Activated CD8-positive, alpha-beta memory T cell treated with anti-CD3 and anti-CD28 coated beads for 1 hour (primary cell): ENCODE measurements at places on chromosomes 5 and 9.

DNA sequence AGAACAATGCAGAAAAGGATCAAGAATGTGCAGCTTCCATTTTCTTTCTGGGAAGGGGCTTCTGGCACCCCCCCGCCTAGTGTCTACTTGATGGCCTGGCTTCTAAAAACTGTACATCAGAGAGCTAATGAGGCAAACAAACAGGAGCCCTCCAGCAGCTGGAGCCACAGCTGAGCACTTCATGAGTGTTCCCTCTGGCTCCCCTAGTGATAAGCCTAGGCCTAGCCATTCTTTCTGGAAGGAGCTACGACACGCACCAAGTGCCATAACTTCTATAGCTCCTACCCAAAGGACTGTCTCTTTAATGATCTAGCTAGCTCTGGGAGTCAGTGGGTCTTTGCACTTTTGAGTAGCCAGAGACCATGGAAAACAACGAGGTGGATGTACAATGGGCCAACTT is 66.1 kb downstream of the DNAH5 start:
- DNase-seq, result no peak

DNA sequence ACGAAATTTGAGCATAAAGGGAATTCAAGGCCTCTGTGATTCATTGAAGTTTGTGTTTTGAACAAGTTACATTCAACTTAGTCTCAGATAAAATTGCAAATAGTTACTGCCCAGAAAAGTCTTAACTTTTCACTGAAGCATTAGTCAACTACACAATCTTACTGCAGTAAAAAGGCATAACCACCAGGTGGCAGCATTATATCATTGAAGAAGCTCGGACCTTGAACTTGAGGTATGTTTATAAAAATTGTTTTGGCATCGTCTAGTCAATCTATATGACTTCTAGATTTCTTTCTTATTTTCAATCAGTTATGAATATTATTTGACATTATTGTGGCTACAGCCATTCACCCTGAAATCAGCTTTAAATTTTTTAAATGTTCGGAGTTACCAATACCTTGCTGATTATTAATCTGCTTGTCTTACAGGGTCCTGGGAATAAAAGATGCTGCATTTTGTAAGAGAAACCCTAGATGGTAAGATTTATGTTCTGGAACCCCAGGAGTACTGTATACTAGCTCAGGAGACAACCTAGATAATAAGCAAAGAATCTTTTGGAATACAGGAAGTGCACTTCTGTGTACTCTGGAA is 83.9 kb upstream of the GRAMD2B start:
- no peak for DNase-seq

- no peak for DNase-seq
Observed at GRCh38 chr5:40477856-40478546, 201.7 kb upstream of the PTGER4 start.

DNA sequence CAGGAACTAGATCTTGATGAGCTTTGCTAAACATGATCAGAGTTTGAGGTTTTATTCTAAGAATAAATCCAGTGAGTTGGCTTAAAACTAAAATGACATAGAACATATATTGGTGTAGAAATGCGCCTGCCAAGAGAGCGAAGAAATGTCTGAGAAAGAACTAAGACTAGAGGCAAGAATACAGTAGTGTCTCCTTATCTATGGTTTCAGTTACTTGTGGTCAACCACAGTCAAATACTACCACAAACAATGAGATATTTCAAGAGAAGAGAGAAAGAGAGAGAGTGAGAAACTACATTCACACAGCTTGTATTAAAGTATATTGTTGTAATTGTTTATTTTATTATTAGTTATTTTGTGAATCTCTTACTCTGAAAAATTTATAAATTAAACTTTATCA is 254.4 kb upstream of the CDH10 start:
- DNase-seq, result no peak

DNA sequence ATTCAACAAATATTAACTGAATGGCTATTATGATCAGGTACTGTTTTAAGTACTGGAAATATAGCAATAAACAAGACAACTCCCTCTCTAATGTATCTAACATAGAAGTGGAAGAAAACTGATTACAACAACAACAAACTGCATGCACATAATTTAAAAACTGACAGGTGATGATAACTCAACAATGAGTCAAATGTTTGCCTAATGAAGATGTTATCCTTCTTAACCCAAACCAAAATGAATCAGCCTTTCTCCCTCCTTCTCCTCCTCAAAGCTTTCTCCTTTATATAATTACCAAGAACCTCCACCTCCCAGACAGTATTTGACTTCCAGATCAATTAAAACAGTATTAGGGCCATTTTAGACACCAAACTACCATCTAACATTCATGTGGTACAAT is 49.3 kb downstream of the RICTOR start:
- no peak for DNase-seq

DNA sequence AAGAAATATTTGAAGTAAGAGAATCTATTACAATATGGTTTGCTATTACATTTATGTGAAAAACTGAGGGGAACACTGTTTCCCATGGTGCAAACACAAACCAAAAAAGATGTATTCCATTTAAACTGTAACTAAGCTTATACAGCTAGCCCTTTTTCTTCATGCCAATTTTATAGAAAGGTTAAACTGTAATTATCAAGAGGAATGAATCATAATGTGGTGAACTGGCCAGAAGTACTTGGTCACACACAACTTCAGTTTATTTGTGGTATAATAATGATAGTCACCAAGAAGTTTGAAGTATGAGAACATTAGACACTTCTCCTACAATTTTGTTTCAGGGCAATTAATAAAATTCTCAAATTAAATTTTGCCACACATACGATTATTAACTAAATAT is 177.9 kb downstream of the XRCC4 start:
- no peak for DNase-seq

DNA sequence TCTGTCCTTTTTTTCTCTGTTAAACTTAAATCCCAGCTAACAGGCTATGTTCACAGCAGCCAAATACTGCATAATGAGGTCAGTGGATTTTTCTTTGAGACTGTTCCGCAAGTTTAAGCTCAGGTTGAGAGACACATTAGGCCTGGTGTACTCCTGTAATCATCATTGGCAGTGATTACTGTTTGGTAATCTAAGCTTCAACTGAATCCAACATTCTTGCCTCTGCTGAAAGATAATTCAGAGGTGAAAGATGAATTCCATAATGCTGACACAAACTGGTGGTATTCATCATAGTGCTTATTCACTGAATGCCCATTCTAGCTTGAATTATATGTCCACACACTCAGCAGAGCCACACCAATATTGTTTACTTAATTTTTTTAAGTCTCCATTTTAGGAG is 108.5 kb downstream of the NFIB start:
- no peak for DNase-seq

- DNase-seq, result no peak
Observed at GRCh38 chr5:32996336-32996735, 285.2 kb downstream of the NPR3 start.

DNA sequence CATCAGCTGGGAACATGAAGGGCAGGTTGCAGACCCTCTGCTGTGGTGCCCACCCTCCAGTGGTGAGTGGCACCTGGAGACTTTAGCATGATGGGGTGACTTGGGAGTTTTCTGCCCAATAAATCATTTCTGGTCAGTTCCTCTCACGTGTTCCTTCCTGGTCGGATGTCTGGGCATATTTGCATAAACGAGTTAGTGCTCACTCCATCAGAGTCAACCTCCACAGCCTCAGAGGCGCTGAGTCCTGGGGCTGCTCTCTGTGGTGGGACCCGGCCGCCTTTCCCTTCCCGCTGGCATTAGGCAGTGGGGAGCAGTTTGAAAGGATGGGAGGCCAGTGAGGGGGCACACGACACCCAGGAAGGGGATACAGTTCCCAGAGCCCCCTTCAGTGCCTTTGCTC is 114.0 kb upstream of the FCN2 start:
- DNase-seq, result no peak

- no peak for DNase-seq
Observed at GRCh38 chr9:133708246-133709014, 29.7 kb downstream of the SARDH start.

DNA sequence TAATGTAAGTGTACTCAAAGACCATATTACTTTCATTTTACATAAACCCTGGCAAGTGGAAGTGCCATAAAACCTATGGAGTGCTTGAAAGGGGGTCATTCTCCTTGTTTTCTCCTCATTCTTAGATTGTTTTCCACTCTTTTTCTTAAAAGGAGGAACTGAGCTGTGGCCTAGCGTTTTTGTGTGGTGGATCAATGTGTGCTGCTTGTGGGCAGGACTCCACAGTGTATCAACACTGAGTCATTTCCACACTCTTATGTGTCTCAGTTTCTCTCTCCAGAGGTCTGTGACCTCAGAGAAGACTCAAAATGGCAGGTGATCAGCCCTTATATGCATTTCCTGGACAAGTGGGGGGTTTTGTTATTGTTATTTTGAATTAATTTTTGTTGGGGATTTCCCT is 516.1 kb upstream of the CDH10 start:
- DNase-seq, result no peak

DNA sequence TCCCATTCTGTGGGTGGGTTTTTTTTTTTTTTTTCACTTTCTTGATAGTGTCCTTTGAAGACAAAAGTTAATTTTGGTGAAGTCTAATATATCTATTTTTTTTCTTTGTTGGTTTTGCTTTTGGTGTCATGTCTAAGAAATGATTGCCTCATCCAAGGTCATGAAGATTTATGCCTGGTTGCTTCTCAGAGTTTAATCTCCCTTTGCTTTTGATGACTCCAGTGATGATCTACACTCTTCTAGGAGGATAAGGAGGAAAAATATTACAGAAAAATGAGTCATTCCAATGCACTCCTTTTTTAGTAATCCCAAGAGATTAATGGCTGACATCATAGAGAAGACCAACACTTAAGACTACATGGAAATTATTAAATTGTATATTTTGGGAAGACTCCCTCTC is 79.7 kb upstream of the ICE1 start:
- DNase-seq, result no peak

DNA sequence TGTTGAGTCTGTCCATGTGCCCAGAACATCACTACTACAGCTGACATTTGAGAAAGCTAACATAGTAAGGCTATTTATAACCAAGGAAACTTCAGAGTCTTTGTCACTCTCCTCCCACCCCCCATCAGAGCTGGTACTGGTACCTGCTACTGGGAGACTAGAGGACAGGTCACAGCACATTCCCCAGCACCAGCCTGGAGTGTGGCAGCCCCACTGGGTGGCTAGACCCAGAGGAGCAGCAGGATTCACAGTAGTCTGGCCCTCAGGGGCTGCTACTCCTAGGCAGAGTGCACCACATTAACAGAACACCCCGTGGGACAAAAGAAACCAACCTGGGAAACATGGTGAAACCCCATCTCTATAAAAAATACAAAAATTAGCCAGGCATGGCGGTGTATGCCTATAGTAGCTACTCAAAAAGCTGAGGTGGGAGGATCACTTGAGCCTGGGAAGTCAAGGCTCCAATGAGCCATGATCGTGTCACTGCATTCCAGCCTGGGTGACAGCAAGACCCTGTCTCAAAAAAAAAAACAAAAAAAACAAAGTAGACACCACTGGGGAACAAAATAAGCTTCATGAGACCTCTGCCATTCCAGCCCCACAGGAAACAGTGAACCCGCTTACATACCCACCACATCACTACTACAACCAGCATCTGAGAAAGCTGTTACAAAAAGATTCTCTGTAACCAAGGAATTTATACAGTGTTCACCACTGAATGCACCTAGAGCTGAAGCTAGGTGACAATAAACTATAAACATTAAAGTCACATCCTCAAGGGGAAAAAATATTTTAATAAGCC is 26.3 kb upstream of the PTGER4 start:
- no peak for DNase-seq

GRCh38 chr5:54073131-54073530 is 237.2 kb downstream of the ARL15 start:
- DNase-seq, result no peak

DNA sequence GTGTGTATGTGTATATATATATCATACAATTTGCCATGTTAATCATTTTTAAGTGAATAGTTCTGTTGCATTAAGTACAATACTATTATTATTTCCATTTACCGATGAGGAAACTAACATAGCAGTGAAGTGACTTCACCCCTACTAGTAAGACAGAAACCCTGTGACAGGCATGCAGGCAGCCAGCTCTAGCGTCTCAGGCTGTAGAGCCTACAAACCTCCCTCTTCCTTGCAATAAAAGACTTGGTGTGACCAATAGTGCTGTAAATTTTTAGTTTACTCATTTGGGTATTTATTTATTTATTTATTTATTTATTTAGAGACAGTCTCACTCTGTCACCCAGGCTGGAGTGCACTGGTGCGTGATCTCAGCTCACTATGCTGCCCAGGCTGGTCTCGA is 24.7 kb downstream of the FNBP1 start:
- DNase-seq, result no peak

- DNase-seq, result no peak
Observed at GRCh38 chr9:118522093-118523028, 818.2 kb downstream of the TLR4 start.

- DNase-seq, result no peak
Observed at GRCh38 chr5:150301901-150302300, 804 bp downstream of the ARSI start.

DNA sequence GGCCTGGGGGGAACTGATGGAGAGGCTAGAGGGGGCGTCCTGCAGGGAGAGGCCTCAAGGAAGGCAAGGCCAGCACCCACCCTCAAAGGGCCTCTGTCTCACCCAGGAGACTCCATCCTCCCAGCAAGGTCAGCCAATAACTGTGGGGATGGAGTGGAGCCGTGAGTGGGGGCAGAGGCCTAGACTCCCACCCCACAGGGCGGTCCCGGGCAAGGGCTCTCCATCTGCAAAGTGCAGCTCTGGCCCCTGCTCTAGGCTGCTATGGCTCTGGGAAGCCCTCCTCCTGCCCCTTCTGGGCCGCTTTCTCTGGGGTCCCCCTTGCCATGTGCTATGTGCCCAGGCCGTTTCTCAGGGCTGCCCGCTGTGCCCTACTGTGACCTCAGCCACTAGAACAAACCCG is 14.0 kb downstream of the FPGS start:
- DNase-seq, result no peak

DNA sequence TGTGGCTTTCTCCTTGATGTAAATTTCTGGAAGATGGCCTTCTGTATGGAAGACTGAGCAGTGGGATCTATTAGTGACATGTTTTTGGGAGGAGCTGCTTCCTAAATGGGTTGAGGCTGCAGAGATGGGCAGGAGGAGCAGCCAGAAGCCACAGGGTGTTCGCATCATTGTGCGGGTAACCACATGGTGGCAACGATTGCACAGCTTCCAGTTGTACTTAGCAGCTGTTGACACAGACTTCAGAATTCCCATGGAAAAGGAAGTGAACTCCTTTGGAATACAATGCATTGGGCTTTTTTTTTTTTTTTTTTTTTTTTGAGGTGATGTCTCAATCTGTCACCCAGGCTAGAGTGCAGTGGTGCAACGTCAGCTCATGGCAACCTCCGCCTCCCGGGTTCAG is 297.3 kb downstream of the NR3C1 start:
- no peak for DNase-seq

DNA sequence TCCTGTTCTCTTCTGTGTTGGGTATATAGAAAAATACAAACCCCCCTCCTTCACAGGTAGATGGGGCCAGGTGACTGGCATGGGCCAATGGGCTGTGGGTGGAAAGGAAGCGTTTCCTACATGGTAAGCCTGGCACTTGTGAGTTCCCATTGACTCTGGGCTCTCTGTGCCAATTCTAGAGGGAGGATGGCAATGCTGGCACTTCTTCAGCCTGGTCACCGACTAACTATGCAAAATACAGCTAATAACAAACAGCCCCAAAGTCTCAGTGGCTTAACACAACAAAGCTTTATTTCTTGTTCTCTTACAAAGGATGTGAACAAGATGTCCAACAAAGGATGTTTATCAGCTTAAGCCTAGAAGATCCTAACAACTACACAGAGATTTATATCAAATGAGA is 258.1 kb downstream of the SYK start:
- DNase-seq, result no peak

- DNase-seq, result no peak
Observed at GRCh38 chr9:98482226-98482625, 226.5 kb downstream of the GABBR2 start.

- DNase-seq, result no peak
Observed at GRCh38 chr5:93006915-93007314, 574.1 kb downstream of the NR2F1-AS1 start.
